SK-MEL-5 (cell line): ENCODE measurements at places on chromosomes 3 and 15. TPM values are rescaled to one million over a fixed set of nuclear protein-coding genes. Genes with fewer than 3 reads are reported as not detected.

GRCh38 chr3:149575213-149575960, 82.4 kb downstream of the WWTR1 start:
- peak; percentile 87 for DNase-seq

- DNase-seq: no peak
These were observed 51.2 kb downstream of the MDFIC2 start for GRCh38 chr3:70261283-70261682.

The BAHD1 gene
- total RNA-seq: 9.1 and 10.7 TPM in 2 replicates

The CACNA2D2 gene
- 0.21 and 0.80 TPM in 2 replicates for total RNA-seq

- no peak for DNase-seq
These were observed 459.6 kb downstream of the MECOM start for GRCh38 chr3:169203631-169204550.
